ENCODE measurements at places on chromosomes 5 and 9.

DNA sequence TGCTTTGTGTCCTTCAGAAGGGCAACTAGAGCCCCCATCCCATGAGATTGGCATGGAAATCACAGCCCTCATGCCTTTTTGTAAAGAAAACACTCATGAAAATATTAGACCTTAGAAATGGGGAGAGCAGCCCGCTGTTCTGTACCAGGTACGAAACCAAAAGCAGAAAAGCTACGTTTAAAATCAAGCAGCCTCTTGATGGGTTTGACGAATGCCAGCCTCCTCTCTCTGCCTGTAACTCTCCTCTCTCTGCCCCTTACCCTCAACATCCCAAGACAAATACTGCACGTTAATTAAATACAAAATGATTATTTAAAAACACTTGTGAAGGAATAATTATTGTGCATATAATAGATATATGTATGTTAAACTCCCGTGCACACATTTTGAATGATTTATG is 331.7 kb upstream of the PANK3 start:
- no peak for DNase-seq

GRCh38 chr5:141715346-141715905 is 33.4 kb upstream of the ARAP3 start:
- DNase-seq: no peak

DNA sequence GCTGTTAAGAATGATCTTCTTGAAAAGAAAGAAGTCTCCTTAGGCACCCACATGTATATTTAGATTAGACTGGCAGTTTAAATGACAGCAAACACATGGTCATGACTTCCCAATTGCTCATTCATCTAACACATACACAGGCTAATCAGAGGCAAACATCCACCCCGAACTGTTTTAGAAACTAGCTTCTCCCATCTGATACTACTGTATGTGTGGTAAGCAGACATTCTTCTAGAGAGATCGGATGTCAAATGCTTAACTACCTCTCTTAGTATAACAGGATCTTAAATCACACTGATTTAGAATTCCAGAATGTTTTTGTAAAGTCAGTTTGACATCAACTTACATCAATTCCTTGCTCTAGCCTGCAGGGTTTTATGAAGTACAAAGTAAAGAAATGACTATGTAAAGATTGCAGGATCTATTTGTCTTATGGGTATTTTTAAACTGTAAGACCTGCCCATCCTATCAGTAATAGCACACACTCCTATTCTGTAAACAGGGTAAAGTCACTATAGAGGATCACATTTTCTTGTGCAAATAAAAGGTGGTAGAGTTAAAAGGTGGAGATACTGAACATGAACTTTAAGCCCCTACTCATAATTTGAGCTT is 239.7 kb downstream of the MLLT3 start:
- DNase-seq: no peak

GRCh38 chr9:129932303-129933151 is 97.3 kb downstream of the USP20 start:
- peak; percentile 59 for DNase-seq

GRCh38 chr5:111415053-111415452 is 97.3 kb downstream of the STARD4 start:
- no peak for DNase-seq

- DNase-seq: no peak
These were observed 31.9 kb upstream of the FSTL4 start for GRCh38 chr5:133644000-133644865.

GRCh38 chr9:4297151-4297785 is 2.6 kb downstream of the GLIS3 start:
- peak; percentile 82 for DNase-seq

- DNase-seq: peak; percentile 96
These were observed 72.6 kb downstream of the PIK3R1 start for GRCh38 chr5:68287976-68288706.

GRCh38 chr5:118902656-118903438 is 85.5 kb downstream of the DTWD2 start:
- DNase-seq: no peak

DNA sequence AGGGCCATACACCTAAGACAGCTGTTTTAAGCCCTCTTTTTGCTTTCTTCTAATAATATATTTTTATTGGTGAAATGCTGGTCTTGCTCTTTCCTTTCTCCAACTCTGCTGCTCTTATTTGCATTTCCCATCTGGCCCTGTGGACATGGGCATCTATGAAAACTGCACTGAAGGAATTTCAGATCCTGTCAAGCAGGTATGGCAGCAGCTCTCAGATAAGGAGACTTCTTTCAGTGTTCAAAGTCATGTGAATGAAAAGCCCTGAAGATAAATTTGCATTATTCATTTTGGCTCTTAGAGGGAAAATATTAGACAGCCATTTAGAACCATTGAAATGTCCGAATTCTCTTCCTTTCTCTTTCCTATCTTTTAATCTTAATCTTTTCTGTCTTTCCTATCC is 668.0 kb upstream of the RIOK2 start:
- no peak for DNase-seq

DNA sequence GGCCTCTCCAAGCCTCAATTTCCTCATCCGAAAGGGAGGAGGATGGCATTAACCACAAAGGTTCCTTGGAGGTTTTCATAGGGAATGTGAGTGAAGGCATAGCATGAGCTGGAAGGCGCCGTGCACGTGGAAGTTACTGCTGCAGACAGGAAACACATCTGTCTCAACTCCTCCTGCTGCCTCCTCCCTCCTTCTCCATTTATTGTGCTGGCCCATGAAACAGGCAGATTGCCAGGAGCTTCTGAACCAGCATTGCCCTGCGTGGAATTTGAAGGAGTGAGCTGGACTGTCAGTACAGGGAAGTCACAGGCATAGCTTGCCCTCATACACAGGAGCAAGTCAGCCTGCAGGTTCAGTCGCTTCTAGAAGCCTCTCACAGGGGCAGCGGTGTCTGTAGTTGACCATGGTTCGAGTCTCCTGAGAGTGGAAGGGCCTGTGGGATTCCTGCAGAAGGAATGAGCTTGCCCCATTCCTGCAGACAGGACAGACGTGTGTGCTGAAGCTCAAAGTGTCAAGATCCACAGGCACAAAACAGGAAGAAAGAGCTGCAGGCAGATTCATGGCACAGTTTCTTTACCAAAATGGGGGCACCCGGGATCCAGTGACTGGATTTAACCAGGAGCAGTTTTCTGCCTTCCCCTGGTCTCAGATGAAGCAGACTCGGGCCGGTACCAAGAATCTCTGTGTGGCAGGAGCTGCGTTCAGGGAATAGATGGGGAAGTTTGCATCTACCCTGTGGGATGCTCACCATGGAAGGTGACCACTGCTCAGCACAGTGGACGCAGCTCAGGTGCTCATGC is 48.7 kb upstream of the CTSL start:
- peak; percentile 12 for DNase-seq

- DNase-seq: no peak
These were observed 211.1 kb upstream of the TRIM32 start for GRCh38 chr9:116476002-116476401.

DNA sequence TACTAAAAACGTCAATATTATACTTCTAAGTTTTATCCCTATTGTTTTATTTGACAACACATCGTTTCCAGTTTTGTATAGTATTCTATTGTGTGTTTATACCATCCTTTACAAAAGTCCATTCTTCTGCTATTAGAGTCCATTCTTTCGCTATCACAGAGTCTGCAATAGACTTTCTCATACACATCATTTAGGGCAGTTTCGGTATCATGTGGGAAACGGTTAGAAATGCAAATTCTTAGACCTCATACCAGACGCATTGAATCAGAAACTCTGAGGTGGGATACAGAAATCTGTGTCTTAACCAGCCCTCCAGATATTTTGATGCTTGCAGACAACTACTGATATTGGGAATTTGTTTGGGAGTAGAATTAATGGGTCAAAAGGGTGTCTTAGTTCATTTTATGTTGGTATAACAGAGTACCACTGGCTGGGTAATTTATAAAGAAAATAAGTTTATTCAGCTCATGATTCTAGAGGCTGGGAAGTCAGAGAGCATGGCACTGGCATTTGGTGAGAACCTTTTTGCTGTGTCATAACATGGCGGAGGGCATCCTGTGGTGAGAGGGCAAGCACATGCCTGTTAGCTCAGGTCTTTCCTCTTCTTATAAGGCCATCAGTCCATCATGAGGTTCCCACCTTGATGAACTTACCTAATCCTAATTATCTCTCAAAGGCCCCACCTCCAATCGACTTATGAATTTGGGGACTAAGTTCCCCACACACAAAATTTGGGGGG is 21.1 kb downstream of the CARTPT start:
- peak; percentile 8 for DNase-seq

- no peak for DNase-seq
These were observed 7.6 kb downstream of the DCANP1 start for GRCh38 chr5:135439231-135440205.

GRCh38 chr9:88274078-88274477 is 114.2 kb upstream of the SPIN1 start:
- DNase-seq: no peak

DNA sequence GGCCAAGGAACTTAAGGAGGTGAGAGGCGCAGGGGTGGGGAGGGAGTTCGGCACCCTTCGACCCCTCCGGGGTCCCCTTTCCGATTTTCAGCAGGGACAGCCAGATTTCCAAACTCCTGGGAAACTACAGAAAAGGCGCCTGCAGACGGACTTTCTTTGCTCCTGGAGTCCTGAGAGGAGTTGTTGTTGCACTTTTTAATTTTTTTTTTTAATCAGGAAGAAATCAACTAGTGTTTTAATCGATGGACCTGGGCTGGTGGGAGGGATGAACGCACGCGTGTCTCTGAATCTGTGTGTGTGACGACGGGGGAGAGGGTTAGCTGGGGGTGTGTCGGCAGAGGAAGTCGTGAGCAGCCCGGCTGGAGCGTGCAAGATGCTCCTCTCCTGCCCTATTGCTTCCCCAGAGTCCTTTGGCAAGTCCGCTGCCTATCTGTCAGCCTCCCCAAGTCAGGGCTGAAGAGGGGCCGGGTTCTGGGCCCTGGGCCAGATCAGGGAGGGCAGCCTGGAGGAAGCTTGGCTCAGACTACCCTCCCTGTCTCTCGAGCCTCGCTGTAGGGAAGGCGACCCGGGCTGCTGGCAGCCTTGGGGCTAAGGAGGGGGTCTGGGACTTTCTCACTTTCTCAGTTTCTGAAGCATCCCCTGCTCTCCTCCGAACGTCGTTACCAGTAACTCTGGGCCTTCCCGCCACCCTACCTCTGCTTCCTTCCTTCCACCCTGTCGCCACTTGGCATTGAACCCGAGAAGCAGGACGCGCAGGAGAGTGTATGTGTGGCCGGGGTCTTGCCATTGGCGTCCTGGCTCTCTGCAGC is 731 bp downstream of the PRR16 start:
- DNase-seq: peak; percentile 14

- no peak for DNase-seq
These were observed 263.6 kb upstream of the PCSK5 start for GRCh38 chr9:75626860-75627259.

GRCh38 chr9:114720086-114720676 is 38.2 kb upstream of the TEX48 start:
- DNase-seq: no peak

DNA sequence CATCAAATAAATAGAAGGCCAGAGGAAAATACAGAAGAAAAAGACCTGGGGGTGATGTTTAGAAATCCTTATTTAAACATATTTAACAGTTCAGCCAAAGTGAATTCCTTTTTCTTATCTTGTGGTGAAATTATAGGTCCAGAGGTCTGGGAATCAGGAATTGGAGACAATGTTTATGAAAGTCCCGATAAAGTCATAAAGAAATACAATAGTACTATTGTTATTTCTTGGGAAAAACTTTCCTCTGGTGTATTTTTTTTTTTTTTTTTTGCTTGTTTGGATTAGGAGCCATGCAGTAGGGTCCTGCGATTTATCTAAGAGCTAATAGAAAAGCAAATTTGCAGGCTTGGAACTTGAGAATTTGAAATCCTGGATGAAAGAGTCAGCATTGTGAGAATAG is 426 bp downstream of the C7 start:
- DNase-seq: no peak

DNA sequence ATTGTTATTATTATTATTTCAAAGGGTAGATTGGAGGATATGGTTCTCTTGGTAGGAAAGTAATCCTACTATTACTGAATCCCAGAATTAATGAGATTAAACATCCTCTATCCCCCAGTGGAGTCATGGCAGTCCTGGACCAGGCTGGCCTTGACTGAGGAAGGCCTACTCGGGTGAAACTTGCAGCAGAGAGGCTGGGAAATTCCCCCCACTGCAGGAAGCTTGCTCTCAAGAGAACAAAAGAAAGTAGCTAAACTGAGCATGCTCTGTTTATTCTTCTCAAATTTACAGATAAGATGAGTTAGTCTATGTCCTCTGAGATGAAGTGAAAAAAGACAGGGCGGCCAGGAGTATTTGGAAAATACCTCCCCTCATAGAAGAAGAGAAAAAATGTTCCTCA is 233.9 kb upstream of the RPS23 start:
- no peak for DNase-seq

DNA sequence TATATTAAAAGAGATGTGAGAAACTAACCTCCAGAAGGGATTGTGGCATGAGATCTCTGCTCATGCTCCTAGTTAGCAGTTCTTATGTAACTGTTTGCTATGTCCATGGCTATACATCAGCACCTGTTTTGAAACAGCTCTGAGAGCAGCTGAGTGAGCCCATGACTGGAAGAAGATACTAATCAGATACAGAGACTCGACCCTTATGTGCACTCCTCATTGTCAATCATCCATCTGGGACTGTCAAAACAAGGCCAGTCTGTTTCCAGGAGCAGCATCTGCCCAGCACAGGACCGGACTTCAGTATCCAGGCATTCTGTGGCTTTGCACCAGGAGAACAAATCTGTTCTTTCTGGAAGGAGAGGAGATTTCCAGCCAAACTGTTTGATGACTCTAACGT is 77.7 kb downstream of the EFNA5 start:
- no peak for DNase-seq

DNA sequence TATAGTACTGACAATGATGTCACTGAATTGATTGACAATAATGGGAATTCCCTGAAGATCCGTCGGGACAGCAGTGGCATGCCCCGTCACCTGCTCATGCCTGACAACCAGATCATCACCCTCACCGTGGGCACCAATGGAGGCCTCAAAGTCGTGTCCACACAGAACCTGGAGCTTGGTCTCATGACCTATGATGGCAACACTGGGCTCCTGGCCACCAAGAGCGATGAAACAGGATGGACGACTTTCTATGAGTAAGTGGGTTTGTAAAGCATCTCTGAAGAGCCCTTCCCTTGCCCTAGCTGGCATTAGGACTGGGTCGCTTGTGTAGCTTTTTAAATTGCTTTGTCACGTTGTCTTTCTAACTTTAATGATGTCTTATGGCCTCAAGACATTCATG is 72.7 kb upstream of the WWC1 start:
- no peak for DNase-seq

- no peak for DNase-seq
These were observed 5.7 kb downstream of the NAIF1 start for GRCh38 chr9:128061275-128061960.

GRCh38 chr5:154300207-154300883 is 109.8 kb downstream of the GALNT10 start:
- DNase-seq: no peak

- DNase-seq: no peak
These were observed 209.7 kb downstream of the DIRAS2 start for GRCh38 chr9:90432951-90433350.

DNA sequence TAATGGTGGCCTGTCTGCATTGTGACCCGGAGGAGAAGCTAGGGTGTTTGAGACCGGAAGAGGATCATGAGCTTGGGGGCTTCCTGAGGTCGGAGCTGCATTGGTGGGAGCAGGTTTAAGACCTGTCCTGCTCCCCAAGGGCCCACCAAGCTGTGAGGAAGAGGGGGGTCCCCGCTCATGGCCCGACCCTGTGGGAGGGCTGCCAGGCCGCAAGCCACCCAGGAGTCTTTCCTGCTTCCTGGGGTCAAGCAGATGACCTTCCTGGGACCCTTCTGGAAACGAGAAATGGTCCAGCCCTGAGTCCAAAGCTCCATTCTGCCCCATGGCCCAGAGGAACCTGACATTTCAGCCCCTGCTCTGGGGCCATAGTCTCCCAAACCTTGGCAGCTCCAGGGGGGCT is 61.5 kb upstream of the RNU6ATAC start:
- DNase-seq: no peak

All from pons (tissue), 1 donor.